ENCODE measurements at places on chromosomes 5 and 9.

GRCh38 chr5:133945568-133945967 lies 22.9 kb downstream of the C5orf15 start:
- DNase-seq = no peak

DNA sequence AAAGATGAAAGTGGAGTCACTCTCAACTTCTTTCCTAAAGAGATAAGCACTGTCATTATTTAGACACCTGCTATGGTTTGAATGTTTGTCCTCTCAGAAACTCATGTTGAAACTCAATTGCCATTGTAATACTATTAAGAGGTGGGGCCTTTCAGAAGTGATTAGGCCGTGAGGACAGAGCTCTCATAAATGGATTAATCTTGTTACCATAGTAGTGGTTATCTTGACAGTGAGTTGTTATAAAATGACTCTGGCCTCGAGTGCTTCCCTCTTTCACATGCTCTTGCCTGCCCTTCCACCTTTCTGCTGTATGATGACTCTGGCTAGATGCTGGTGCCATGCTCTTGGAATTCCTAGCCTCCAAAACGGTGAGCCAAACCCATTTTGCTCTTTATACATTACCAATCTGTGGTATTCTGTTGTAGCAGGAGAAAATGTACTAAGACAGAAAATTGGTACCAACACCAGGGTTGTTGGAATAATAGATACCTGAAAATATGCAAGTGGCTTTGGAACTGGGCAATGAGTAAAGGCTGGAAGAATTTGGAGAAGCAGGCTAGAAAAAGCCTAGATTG lies 38.0 kb downstream of the GDA start:
- DNase-seq = no peak

GRCh38 chr5:103474677-103475076 lies 87.9 kb downstream of the NUDT12 start:
- no peak for DNase-seq

DNA sequence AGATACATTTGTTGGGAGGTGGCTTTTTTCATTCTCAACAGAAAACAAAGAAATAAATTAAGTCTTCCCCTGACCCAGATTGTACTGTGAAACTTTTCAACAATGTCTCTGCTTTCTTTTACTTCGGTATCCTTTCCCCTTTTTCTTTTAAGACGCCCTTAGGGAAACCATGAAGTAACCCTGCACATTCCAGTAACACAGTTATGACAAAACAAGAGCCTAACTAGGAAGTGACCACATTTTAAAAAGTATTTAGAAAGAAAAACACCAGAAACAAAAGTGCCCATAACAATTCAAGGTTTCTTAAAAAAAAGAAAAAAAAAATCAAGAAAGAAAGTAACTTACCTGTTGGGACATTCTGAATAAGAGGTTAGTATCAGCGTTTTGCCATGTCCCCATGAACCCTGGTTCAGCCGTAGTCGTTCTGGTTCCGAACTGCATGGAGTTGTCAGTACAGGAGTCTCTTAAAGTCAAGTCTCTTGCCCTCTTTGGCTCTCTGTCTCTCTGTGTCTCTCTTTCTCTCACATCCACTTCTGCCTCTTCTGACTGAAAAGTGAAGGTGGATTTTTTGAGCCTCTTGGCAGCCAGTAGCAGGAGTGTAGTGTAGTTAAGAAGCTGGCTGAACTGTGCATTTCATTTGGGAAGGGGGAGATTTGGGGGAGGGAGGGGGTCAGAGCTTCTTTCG lies 142.9 kb downstream of the BNC2 start:
- no peak for DNase-seq
